T1000 (cell line): ENCODE measurements at places on chromosomes 4 and X.

DNA sequence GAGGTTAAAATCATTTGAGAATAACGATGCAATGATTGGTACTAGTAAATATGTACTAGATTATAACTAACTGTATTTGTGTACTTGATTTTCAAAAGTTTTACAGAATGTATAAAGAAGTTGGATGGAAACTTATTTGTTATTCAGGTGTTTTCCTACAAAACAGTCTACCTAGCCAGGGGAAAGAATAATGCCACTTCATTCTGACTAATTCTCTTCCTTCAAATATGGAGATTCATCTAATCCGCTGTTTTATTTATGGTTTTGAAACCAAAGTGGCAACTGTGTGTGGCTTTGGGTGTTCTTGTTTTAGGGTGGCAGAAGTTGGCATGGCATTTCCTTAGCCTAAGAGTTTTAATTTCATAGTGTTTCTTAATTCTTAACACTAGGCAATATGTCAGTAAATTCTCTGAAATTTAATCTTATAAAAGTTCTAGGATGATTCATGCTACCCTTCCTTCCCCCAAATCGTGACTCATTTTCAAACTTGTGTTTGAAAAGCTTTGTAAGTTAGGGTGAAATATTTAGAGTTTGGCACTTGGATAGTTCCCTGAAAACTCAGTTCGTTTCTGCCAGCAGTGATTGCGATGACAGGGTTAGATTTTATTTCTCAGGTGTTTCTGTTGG, 62.6 kb downstream of the DCLK2 start:
- no peak for DNase-seq

DNA sequence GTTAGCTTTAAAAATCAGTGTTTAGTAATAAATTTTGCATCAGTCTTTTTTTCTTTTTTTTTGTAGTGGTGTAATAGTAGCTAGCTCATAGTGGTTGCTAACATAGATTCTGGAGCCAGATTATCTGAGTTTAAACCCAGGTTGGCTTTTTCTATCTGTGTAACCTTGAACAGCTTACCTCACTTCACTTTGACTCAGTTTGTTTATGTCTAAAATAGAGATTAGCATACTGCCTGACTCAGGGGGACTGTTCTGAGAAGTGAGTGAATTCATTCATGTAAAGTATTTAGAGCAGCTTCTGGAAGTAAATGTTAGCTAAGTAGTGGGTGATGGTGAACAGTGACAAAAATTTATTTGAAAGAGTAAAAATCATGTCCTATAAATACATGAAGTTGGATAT, 32.9 kb downstream of the CPEB2 start:
- DNase-seq, result no peak

DNA sequence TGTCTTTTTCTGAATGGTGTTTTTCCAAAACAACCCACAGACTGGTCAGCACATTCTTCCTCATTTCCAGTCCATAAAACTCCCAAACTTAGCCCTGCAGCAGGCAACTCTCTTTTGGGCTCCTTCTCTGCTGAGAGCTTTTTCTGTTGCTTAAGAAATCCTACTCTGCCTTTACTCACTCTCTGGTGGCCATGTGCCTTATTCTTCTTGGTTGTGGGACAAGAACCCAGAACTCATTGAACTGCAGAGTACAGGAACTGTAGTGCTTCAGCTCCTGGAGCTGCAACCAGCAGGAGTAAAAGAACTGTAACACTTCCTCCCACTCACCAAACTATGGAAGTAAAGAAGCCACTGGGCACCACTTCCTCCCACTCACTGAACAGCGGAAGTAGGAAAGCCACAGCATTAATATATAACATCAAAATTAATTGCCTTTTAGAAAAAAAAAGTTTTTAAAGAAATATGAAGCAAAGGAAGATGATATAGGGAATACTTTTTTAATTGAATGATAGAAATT, 864.1 kb upstream of the PCDH10 start:
- no peak for DNase-seq

DNA sequence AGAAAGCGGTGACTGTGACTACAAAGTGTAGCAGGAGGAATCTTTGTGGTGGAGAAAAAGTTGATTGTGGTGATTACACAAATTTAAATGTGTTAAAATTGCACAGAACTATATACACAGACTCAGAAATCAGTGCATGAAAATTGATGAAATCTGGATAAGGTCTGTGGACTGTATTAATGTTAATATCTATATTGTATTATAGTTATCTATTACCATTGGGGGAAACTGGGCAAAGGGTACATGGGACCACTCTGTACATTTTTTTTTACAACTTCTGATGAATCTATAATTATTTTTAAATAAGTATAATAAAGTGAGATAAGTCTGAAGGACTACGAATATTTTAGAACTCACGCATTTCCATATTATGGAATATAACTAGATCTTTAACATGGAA, 1.8 kb upstream of the JADE3 start:
- DNase-seq, result no peak

DNA sequence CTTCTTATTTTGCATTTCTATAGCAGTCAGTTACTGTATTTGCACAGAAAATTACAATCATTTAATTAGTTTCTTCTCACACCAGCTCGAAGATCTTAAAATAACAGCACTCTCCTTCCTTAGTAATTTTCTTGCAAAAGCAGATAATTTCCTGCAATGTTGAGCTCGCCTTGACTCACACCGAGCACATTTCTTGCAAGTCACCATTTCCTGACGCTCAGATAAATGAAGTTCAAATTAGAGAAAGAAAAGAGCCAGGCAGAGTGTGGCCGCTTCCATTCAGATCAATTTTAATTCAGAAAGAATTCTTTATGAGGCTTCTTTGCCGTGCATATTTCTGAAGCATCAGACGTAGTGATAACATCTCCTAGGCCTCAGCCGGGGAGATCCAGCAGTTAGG, 10.1 kb downstream of the SORCS2 start:
- no peak for DNase-seq

GRCh38 chr4:72602396-72603376, 33.7 kb upstream of the ADAMTS3 start:
- no peak for DNase-seq
